DMS 273 treated with DMSO at 0.1 percent for 48 hours (cell line): ENCODE measurements at places on chromosomes 12 and 14.

GRCh38 chr14:103100281-103101121 lies 6.0 kb downstream of the EXOC3L4 start:
- DNase-seq, result no peak

GRCh38 chr14:31159682-31160296 lies 47.8 kb downstream of the HECTD1 start:
- DNase-seq, result no peak

DNA sequence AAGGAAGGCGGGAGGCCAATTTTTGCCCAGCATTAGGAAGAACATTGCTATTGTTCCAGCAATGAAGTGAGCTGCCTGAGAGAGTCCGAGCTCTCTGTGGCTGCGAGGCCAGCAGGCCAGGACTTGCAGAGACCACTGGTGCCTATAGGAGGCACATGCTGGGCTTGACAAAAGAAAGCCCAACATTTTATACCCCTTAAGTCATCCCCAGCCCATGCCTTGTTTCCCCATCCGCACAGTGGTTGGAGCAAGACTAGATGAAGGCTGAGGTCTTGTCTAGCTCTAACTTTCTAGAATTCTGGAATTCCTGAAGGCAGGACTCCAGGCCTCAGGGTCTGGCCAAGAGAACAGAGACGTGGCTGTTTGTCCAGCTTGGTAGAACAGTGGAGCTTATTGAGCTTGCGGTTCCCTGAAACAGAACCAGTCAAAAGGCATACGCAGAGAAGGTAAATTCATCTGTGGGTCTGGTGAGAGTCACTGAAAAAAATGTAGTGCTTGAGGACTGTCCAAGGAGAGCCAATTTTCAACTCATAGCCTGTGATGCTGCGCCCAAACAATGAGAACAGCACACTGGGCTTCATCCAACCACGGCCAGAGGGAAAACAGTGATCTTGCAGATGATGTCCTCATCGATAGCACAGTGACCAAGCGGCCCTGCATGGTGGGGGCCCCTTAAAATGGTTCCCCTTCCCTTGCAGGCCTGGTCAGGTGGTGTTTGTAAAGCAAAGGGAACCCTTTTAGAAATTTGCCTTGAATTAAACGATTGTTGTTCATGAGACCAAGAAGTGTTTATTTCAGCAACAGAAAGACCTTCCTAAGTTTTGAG lies 27.1 kb upstream of the COL2A1 start:
- no peak for DNase-seq

DNA sequence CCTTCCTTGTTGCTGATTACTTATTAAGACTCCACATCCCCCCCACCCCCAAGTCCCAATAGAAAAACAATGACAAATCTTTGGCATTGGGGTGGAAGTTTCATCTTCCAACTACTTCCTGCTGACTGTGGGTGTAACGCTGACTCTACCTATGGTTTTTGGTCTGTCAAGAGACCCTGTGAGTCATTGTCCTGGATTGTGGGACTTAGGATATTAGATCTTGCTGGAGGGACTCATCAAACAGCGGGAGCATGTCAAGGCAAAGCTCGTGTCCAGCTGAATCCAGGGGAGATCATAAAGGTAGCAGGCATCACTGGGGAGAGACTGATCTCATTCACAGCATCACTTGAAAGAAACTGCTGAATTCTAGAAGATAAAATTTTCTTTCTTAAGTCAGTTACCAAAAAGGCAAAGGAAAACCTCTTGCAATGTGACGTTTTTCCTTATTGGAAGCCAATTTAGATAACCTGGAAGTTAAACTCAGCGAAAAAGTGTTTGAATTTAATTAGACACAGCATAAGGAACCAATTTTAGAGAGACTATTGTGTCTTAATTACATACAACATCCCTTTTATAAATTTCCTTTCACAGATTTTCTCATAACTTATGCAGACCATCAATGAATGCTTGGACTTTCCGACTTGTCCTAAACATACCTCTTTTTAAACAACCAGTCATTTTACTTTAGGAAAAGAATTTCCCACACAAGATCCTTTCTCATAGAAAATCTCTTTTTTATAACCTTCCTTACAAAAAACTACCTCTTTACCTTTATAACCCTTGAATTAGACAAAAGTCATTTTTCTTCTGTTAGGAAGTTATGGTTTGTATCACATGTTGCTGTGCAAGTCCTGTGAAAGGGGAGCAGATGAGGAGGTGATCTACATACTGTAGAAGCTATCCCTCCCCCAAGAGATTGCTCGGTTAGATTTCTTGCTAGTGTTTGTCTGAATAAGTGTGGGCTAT lies 94.6 kb upstream of the SCAF11 start:
- DNase-seq, result no peak

GRCh38 chr12:94240171-94240570 lies 91.8 kb downstream of the PLXNC1 start:
- DNase-seq, result no peak

- DNase-seq, result no peak
Observed at GRCh38 chr12:26135571-26135970, 10.7 kb upstream of the BHLHE41 start.

DNA sequence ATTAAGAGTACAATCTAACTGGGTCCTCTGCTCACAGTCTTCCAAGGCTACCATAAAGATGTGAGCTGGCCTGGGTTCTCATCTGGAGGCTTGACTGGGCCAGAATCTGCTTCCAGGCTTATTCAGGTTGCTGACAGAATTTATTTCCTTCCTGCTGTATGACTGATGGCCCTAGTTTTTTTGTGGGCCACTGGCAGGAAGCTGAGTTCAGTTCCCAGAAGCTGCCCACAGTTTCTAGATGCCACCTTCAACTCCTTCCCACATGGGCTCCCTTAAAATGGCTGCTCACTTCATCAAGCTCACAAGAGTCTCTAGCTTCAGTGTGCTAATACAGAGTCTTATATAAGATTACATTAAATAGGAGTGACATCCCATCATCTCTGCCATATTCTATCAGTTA lies 121.7 kb upstream of the CAND1 start:
- DNase-seq, result no peak

DNA sequence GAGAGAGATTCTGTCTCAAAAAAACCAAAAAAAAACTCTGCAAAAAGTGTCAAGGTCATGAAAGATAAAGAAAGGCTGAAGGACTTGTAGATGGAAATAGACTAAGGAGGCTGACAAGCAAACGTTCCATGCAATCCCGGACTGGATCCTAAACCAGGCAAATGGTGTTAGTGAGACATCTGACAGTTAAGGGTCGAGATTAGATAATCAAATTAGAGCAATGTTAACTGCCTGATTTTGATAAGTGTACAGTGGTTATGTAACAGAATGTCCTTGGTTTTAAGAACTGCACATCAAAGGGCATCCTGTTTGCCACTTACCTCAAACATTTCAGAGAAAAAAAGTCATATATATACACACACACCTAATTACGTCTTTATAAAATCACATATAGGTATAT lies 3.5 kb upstream of the RAN start:
- no peak for DNase-seq

GRCh38 chr12:27709212-27709931 lies 1.3 kb upstream of the MRPS35 start:
- DNase-seq, result no peak

DNA sequence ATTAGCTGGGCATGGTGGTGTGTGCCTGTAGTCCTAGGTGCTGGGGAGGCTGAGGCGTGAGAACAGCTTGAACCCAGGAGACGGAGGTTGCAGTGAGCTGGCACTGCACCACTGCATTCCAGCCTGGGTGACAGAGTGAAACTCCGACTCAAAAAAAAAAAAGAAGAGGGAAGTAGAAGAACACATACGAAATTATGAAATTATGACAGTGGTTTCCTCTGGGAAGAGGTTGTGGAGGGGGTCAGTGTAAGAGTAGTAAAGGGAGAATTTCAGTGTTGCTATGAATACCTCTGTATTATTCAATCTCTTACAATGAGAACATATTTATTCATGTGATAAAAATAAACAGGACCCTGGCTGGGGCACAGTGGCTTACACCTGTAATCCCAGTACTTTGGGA lies 24.7 kb upstream of the CSRNP2 start:
- no peak for DNase-seq

GRCh38 chr14:96307434-96307833 lies 51.4 kb downstream of the BDKRB1 start:
- no peak for DNase-seq

GRCh38 chr12:107760207-107760808 lies 629 bp downstream of the PRDM4 start:
- no peak for DNase-seq

- DNase-seq, result no peak
Observed at GRCh38 chr12:121023799-121024198, 7.5 kb upstream of the C12orf43 start.

- no peak for DNase-seq
Observed at GRCh38 chr12:8946733-8947132, 2.7 kb downstream of the M6PR start.

GRCh38 chr12:49187184-49187583 lies 1.7 kb downstream of the TUBA1A start:
- DNase-seq, result peak; percentile 49

DNA sequence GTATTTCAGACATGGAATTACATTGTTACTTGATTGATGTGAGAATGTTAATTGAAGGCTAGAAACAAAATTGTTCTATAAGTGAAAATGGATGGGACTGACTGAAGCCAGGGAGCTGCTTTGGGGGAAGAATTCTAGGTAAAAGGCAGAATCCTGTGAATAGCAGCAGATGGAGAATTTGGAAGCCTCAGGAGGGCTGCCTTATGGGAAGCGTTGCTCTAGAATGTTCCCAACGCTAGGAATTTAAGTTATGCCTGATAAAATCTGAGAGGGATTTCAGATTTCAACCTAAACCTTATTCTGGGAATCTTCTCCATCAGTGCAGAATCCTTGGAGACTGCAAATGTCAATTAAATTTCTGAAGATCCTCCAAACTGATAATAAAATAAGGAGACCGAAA lies 858.2 kb upstream of the FLRT2 start:
- no peak for DNase-seq

DNA sequence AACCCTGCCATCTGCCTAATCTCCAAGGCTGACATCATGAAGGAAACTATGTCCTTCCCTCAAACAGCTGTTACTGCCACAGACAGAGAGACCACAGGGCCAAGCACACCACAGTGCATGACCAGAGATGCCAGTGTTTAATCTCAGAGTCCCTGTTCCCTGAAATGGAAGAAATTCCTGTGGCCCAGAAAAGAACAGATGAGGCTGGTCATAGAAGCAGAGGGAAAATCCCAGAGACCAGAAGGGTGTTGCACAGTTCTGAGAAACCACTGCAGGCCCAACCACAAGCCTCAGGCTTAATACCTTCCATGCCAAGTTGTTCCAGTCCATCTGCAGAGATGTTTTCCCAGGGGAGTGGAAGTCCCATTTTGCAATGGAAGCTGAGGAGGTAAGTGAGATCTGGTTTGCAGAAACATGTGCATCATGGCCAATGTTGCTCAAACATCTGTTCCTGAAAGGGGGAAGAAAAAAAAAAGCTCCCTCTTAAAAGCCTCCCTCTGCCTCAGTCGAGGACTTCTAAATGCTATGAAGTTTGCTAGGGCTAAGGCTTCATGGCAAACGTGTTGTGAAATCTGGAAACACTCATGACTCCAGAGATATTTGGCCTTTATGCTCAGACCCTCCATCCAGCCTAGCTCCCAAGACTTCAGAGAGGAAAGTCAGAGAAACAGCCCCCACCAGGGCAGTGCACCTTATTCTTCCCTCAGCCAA lies 98.6 kb downstream of the SCARB1 start:
- DNase-seq, result peak; percentile 80

DNA sequence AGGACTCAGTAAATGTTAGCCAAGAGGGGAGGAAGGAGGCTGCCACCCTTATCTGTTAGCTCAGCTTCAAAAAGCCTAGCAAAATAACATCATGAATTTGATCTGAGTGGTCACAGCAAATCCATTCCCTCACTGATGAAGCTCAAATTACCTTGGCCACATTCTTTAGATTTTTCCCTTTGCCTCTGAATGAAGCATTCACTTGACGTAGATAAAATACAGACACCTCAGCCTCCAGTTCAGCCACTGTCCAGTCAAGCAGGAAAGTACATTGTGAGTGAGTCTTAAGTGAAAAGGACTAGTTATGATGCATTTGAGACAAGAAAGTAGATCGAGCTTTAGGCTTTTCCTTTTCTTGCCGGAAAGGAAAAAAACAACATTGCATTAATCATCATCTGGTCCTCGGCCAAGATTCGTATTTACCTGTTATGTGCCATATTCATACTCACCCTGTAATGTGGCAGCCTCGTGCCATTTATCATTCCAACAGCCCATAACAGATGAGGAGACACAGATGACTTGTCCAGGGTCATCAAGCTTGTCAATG lies 146.5 kb downstream of the ETV6 start:
- no peak for DNase-seq

DNA sequence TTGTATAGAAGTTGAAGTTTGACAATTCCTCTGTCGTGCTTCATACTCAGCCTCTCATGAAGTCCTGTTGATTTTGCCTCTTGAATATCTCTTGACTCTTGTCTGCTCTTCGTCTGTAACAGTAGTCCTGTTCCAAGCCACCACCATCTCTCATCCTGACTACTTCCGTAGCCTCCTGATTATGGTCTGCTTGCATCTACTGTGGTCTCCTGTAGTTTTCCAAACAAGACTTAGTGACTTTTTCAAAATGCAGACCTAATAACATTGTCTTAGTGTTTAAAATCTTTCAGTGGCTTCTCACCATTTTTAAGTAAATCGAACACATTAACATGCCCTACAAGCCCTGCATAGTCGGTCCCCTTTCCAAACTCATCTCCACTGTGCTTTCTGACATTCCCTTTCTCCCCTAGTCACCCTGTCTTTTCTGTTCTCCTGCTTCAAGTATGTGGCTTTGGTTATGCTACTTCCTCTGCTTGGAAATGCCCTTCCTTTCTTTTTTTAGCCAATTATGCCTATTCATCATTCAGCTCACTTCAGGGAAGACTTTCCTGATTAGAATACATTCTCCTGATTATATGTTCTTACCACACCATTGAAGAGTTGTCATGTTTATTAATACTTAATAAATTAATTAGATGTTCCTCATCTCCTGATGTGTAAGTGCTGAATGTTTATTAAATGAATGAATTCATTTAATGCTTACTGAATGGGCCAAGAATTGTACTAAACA lies 2.0 kb downstream of the SCYL2 start:
- DNase-seq, result no peak

- DNase-seq, result no peak
Observed at GRCh38 chr12:11894890-11895289, 175.8 kb upstream of the BCL2L14 start.

DNA sequence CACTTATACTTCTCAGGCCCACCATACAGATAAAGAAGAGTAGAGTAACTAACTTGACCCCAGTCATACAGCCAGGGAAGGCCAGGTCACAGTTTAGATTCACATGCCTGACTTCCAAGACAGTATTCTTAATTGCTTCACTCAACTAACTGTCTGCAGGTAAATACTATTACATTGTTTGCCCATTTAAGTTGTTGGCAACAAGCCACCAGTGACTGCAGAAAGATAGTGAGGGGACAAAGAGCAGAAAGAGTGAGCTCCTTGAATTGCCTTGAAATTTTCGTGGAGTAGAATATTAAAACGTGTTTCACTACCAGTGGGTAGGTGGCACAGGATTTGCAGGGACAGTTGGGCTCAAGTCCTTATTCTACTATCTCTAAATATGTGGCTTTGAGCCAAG lies 146.3 kb upstream of the RMST start:
- DNase-seq, result no peak

- DNase-seq, result no peak
Observed at GRCh38 chr14:62209287-62209899, 447.2 kb downstream of the SNAPC1 start.

GRCh38 chr14:20905676-20906075 lies 14.5 kb downstream of the RNASE3 start:
- DNase-seq, result no peak
